Neural progenitor cell (in vitro differentiated cells): ENCODE measurements at places on chromosomes 6 and 20. TPM values are rescaled to one million over a fixed set of nuclear protein-coding genes. Genes with fewer than 3 reads are reported as not detected.

The PNPLA1 gene
- not detected in 2 replicates for total RNA-seq

The MYH7B gene
- 0.03 TPM in 1 of 2 replicates, not detected in the other for total RNA-seq

The SNAP25 gene
- not detected in 2 replicates for total RNA-seq

The OTOR gene
- total RNA-seq = not detected in 2 replicates

The SLPI gene
- not detected in 2 replicates for total RNA-seq

The WFDC5 gene
- total RNA-seq = not detected in 2 replicates

The EYS gene
- total RNA-seq = 0.03 TPM in 1 of 2 replicates, not detected in the other

The KCNG1 gene
- 2.2 and 11.4 TPM in 2 replicates for total RNA-seq

The TRIM31 gene
- total RNA-seq = not detected in 2 replicates

The FKBP1C gene
- 0.34 TPM in 1 of 2 replicates, not detected in the other for total RNA-seq

DNA sequence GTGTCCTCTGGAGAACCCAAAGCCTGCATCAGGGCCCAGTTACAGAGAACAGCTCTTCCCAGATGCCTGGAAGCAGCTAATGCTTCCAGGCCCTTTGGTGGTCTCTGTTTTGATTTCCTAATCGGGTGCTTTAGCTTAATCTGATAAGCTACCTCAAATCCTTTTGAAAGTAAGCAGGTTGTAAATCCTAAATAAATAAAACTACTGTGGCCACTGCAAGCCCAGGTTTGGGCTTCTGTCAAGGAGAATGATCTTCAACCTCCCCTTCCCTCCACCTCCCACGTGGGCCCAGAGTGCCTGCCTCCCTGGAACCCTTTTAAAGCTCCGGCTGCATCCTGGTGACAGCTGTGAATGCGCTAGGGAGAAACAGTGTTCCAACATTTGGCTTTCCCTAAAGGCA is 25.2 kb upstream of the FYN start:
- no peak overlapping the region for H3K4me3 ChIP-seq
- H3K27me3 ChIP-seq = peaks cover 74% of the 10 kb centered on the region
- no peaks in the 10 kb centered on the region for H3K36me3 ChIP-seq
- DNase-seq = peak; percentile 58
- H3K4me1 ChIP-seq = peaks cover 18% of the 10 kb centered on the region
- H3K27ac ChIP-seq = peak overlapping the region; percentile 61

- H3K36me3 ChIP-seq = no peaks in the 10 kb centered on the region
- no peak overlapping the region for H3K4me3 ChIP-seq
- peaks cover 19% of the 10 kb centered on the region for H3K27me3 ChIP-seq
Measured at GRCh38 chr6:143529095-143529494, 17.6 kb upstream of the FUCA2 start.

GRCh38 chr6:87817183-87817582 is 115.2 kb upstream of the AKIRIN2 start:
- H3K27me3 ChIP-seq = no peaks in the 10 kb centered on the region
- no peaks in the 10 kb centered on the region for H3K36me3 ChIP-seq
- H3K4me1 ChIP-seq = no peaks in the 10 kb centered on the region

DNA sequence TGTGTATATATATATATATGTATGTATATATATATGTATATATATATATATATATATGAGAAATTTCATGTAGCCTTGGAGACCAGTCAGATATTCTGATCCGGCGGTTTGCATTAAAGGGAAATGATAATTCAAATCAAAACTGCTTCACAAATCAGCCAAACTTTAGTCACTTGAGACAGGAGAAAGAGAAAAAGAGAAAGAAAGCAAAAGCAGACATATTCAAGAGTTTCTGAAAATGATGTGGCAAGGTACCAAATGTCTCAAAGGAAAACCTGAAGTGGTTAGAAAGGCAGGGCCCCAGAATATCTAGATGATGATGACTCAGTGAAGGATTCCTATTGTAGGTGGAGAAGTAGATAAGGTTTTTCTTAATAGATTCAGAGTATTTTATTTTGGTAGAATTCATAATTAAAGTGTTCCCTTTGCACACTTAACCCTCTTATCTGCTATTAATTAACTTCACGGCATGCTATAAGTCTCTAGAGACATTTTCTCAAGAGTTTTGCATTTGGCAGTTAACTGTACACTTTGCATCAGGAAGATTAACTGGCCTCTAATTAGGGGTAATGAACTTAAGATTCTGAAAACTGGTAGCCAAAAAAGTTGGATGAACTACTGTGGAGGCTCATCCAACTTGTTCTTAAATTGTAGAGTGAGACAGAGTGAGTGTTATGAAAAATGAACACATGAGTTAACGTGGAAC is 50.1 kb upstream of the ASF1A start:
- no peak overlapping the region for H3K4me3 ChIP-seq
- DNase-seq = no peak
- H3K36me3 ChIP-seq = no peaks in the 10 kb centered on the region
- no peaks in the 10 kb centered on the region for H3K27me3 ChIP-seq

- H3K4me3 ChIP-seq = no peak overlapping the region
- no peak for DNase-seq
- H3K27ac ChIP-seq = no peak overlapping the region
- no peaks in the 10 kb centered on the region for H3K27me3 ChIP-seq
- no peaks in the 10 kb centered on the region for H3K4me1 ChIP-seq
Measured at GRCh38 chr20:58998656-58999055, 8.4 kb downstream of the CTSZ start.

- no peaks in the 10 kb centered on the region for H3K4me1 ChIP-seq
- no peaks in the 10 kb centered on the region for H3K27me3 ChIP-seq
- DNase-seq = no peak
- H3K27ac ChIP-seq = no peak overlapping the region
- no peaks in the 10 kb centered on the region for H3K36me3 ChIP-seq
Measured at GRCh38 chr6:1970151-1970561, 275.2 kb downstream of the GMDS start.

- no peaks in the 10 kb centered on the region for H3K36me3 ChIP-seq
- no peaks in the 10 kb centered on the region for H3K4me1 ChIP-seq
- no peak overlapping the region for H3K4me3 ChIP-seq
Measured at GRCh38 chr6:21522143-21522747, 71.3 kb upstream of the SOX4 start.

DNA sequence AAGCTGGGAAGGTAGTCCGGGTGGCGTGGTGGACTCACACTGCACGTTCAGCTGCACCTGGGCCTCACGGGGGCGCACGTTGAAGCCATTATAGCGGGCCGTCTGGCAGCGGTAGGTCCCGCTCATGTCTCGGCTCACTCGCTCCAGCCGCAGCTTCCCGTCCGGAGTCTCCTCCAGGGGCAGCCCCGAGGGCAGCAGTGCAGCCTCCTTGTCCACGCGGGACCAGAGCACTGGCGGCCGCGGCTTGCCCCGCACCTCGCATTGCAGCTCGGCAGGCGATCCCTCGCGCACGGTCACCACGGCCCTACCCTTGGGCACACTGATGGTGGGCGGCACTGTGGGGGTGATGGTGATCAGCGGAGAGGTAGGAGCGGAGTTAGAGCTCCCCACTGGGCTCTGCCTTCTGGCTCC is 47.6 kb downstream of the MDGA1 start:
- peak; percentile 78 for DNase-seq
- H3K4me3 ChIP-seq = peak overlapping the region; percentile 22
- no peaks in the 10 kb centered on the region for H3K36me3 ChIP-seq
- H3K27ac ChIP-seq = no peak overlapping the region
- H3K4me1 ChIP-seq = no peaks in the 10 kb centered on the region
- H3K27me3 ChIP-seq = peaks cover 68% of the 10 kb centered on the region

- H3K4me1 ChIP-seq = no peaks in the 10 kb centered on the region
- no peaks in the 10 kb centered on the region for H3K27me3 ChIP-seq
Measured at GRCh38 chr6:132190097-132190814, 211.0 kb downstream of the MOXD1 start.
